CD4-positive, alpha-beta T cell (primary cell): ENCODE measurements at places on chromosomes 5 and 9. TPM values are rescaled to one million over a fixed set of nuclear protein-coding genes. Genes with fewer than 3 reads are reported as not detected.

IPO11 gene
- total RNA-seq = 16.1 TPM

PALM2AKAP2 gene
- not detected for total RNA-seq

ROR2 gene
- not detected for total RNA-seq

GRCh38 chr5:146507428-146507827 lies 8.6 kb downstream of the GPR151 start:
- DNase-seq = no peak
- no peaks in the 10 kb centered on the region for H3K27me3 ChIP-seq
- peaks cover 75% of the 10 kb centered on the region for H3K36me3 ChIP-seq

GRCh38 chr5:151870820-151871219 lies 53.8 kb downstream of the GLRA1 start:
- no peaks in the 10 kb centered on the region for H3K27me3 ChIP-seq
- H3K4me3 ChIP-seq = no peak overlapping the region
- H3K27ac ChIP-seq = no peak overlapping the region
- no peaks in the 10 kb centered on the region for H3K36me3 ChIP-seq
- DNase-seq = no peak

- no peak for DNase-seq
- H3K27ac ChIP-seq = peak overlapping the region; percentile 59
- H3K4me1 ChIP-seq = peaks cover 64% of the 10 kb centered on the region
- H3K27me3 ChIP-seq = no peaks in the 10 kb centered on the region
Observed at GRCh38 chr9:36137392-36138004, 965 bp downstream of the GLIPR2 start.

DNA sequence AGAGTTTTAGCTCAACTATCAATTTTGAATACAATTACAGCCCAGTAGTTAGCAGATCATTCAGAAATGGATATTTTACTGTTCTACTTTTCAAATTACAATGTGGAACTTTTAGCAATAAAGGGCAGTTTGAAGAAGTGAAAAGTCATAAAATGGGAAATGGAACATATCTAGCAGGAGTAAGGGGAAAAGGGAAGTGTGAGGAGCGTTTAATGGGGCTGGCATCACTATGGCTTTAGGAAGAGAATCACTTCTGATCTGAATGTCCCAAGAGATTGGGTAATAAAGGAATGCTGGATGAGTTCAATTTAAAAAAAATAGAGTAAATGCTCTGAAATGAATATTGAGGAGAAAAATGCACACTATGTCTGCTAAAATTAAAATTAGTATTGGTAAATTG lies 77.4 kb downstream of the ATPSCKMT start:
- H3K4me3 ChIP-seq = no peak overlapping the region
- no peaks in the 10 kb centered on the region for H3K27me3 ChIP-seq
- H3K27ac ChIP-seq = no peak overlapping the region
